ENCODE measurements at places on chromosomes 3 and 15.

DNA sequence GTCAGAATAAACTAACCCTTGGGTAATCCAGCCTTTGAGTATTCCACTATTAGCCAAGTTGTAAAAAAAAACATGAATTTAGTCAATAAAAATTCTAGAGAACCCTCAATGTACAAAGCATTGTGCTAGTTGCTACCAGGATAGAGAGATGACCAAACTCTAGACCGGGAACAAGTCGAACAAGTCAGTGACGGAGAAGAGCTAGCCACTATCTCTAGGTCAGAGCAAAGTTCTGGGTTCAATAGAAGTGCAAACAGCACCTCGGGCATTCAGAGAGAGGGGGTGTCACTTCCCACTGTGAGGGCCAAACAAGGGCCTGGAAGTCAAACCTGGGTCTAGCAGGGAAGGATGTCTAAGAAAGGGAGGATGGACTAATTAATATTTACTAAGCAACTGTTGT lies 2.3 kb upstream of the ADCY5 start:
- DNase-seq = no peak

DNA sequence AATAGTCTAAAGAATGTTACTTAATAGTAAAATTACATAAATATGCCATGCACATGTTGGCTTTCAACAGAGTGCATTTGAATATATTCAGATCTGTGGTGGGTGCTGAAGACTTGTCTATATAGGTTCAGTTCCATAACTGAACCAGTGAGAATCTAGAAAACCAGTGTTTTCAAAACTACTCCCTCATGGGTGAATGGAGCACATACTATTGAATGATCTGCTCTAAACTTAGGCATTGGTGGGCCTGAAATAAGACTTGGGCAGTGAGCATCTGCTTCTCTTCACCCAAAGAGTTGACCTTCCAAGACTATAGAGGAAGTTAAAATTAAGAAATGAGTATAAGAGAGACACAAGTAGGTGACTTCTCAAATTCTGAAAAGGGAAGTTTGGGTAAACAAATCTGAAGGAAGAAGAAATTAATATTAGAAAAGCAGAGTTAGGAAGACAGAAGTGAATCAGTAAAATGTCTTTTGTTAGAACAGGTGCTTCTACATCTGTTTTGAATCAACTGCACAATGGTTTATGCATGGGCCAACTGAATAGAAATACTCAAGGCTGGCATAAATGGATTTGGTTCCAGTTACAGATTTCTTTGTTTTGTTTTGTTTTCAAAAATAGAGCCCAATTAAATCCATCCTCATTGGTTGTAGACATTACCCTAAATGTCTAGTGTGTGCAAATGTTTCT lies 19.3 kb downstream of the ALCAM start:
- DNase-seq = no peak

- no peak for DNase-seq
Measured at GRCh38 chr15:68401496-68402431, 30.2 kb downstream of the ITGA11 start.

DNA sequence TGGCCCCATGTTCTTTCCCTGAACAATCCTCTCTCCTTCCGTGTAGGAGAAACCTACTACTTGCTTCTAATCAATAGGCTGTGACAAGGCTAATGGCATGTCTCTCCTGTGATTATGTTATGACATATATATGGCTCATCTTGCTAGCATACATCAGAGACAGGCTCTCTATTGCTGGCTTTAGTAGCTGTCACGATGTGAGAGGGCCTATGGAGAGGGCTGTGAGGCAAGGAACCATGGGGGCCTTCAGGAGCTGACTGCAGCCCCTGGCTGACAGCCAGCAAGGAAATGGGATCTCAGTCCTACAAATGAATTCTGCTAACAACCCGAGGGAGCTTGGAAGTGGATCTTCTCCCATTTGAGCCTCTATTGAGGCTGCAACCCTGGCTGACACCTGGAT lies 96.3 kb downstream of the EOMES start:
- DNase-seq = no peak

GRCh38 chr3:52182691-52183090 lies 15.3 kb upstream of the ALAS1 start:
- no peak for DNase-seq

- DNase-seq = no peak
Measured at GRCh38 chr15:31499953-31500765, 173.5 kb downstream of the KLF13 start.

- no peak for DNase-seq
Measured at GRCh38 chr3:123481071-123481470, 32.2 kb upstream of the ADCY5 start.

- DNase-seq = no peak
Measured at GRCh38 chr3:61454801-61455200, 106.6 kb upstream of the PTPRG start.

DNA sequence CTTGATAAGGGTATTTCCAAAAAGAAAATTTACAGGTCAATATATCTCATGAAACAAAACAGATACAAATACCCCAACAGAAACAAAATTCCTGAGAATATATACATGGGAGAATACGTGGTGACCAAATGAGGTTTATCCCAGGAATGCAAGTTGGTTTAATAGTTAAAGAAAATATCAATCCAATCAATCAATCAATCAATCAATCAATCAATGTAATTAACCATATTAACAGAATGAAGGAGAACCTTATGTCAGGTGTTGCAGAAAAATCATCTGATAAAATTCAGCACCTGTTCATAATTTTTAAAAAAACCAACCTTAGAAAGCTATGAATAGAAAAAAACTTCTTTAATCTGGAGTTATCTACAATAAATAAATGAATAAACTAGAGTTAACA lies 35.9 kb downstream of the ITGA11 start:
- DNase-seq = no peak

DNA sequence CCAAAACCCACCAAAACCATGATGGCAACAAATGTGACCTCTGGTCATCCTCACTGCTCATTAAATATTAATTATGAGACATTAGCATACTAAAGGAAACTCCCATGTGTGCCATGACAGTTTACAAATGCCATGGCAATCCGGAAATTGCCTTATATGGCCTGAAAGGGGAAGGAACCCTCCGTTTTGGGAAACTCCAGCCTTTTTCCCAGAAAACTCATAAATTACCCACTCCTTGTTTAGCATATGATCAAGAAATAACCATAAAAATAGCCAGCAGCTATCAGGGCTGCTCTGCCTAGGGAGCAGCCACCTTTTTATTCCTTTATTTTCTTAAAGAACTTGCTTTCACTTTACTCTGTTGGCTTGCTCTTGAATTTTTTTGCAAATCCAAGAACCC lies 992.7 kb downstream of the NTRK3 start:
- DNase-seq = no peak

GRCh38 chr15:85028416-85028815 lies 46.8 kb downstream of the PDE8A start:
- DNase-seq = no peak

GRCh38 chr15:68278595-68279405 lies 1.3 kb downstream of the FEM1B start:
- DNase-seq = peak; percentile 65

- DNase-seq = no peak
Measured at GRCh38 chr3:128271536-128272332, 118.5 kb downstream of the EEFSEC start.

- DNase-seq = no peak
Measured at GRCh38 chr3:54653456-54654195, 274.2 kb downstream of the LRTM1 start.

- DNase-seq = no peak
Measured at GRCh38 chr3:194936659-194937058, 251.0 kb downstream of the FAM43A start.

- no peak for DNase-seq
Measured at GRCh38 chr15:31034152-31034551, 42.7 kb upstream of the MTMR10 start.

GRCh38 chr3:191065181-191065805 lies 133.7 kb upstream of the OSTN start:
- no peak for DNase-seq

- no peak for DNase-seq
Measured at GRCh38 chr3:73547427-73548248, 77.1 kb downstream of the PDZRN3 start.

GRCh38 chr15:49678655-49679054 lies 57.8 kb downstream of the DTWD1 start:
- no peak for DNase-seq

GRCh38 chr3:73214846-73215245 lies 153.4 kb downstream of the EBLN2 start:
- DNase-seq = no peak

Data from suppressor macrophage (primary cell).